Parietal lobe (tissue), 2 donors: ENCODE measurements at places on chromosomes 1 and 21. TPM values are rescaled to one million over a fixed set of nuclear protein-coding genes. Genes with fewer than 3 reads are reported as not detected.

MAEL gene
- 1.6 TPM for total RNA-seq

SAMD13 gene
- 3.1 TPM for total RNA-seq

GBP7 gene
- not detected for total RNA-seq

KCNN3 gene
- total RNA-seq = 13.1 TPM

RHOC gene
- total RNA-seq = 30.7 TPM

MLLT11 gene
- total RNA-seq = 72.9 TPM

ALG14 gene
- 4.7 TPM for total RNA-seq

C1orf167 gene
- total RNA-seq = not detected

BARHL2 gene
- total RNA-seq = not detected

KCNA2 gene
- 8.8 TPM for total RNA-seq

NID1 gene
- total RNA-seq = 12.2 TPM

PTGFR gene
- 1.6 TPM for total RNA-seq

RGS13 gene
- total RNA-seq = not detected

AGMAT gene
- total RNA-seq = 0.31 TPM

RNU11 gene
- under 0.01 TPM for total RNA-seq

KCNK1 gene
- 2.2 TPM for total RNA-seq

AIRE gene
- total RNA-seq = not detected

C8B gene
- total RNA-seq = not detected

SYDE2 gene
- total RNA-seq = 3.1 TPM

FCRLB gene
- 1.9 TPM for total RNA-seq

LRRC38 gene
- not detected for total RNA-seq

OR14K1 gene
- total RNA-seq = 0.94 TPM

CLDN19 gene
- total RNA-seq = not detected

DNALI1 gene
- total RNA-seq = 11.3 TPM

PRXL2B gene
- total RNA-seq = 17.2 TPM

TFAP2E gene
- 0.31 TPM for total RNA-seq

KIFAP3 gene
- total RNA-seq = 239 TPM

TARBP1 gene
- 126 TPM for total RNA-seq

GPX7 gene
- 24.7 TPM for total RNA-seq

SPRR1A gene
- not detected for total RNA-seq

LCK gene
- not detected for total RNA-seq

BNIPL gene
- total RNA-seq = 0.31 TPM

LCA5L gene
- not detected for total RNA-seq

LORICRIN gene
- total RNA-seq = not detected

TIAM1 gene
- 43.2 TPM for total RNA-seq

TDRKH gene
- total RNA-seq = 28.2 TPM

FLG gene
- not detected for total RNA-seq

FCN3 gene
- not detected for total RNA-seq

RGS1 gene
- total RNA-seq = 9.1 TPM

TNFRSF14 gene
- total RNA-seq = 2.8 TPM

TFF2 gene
- total RNA-seq = not detected

OR2L2 gene
- total RNA-seq = 1.6 TPM

FAM72A gene
- 3.8 TPM for total RNA-seq

MPL gene
- total RNA-seq = not detected

NVL gene
- total RNA-seq = 74.2 TPM

TMEM200B gene
- total RNA-seq = 0.63 TPM

UAP1 gene
- total RNA-seq = 38.5 TPM

DENND2D gene
- 0.94 TPM for total RNA-seq
